ENCODE measurements at places on chromosomes 11 and 22. TPM values are rescaled to one million over a fixed set of nuclear protein-coding genes. Genes with fewer than 3 reads are reported as not detected.

Gene SLC22A12
- total RNA-seq = not detected

Gene ZNHIT2
- 7.6 TPM for total RNA-seq

Gene OR8A1
- not detected for total RNA-seq

DNA sequence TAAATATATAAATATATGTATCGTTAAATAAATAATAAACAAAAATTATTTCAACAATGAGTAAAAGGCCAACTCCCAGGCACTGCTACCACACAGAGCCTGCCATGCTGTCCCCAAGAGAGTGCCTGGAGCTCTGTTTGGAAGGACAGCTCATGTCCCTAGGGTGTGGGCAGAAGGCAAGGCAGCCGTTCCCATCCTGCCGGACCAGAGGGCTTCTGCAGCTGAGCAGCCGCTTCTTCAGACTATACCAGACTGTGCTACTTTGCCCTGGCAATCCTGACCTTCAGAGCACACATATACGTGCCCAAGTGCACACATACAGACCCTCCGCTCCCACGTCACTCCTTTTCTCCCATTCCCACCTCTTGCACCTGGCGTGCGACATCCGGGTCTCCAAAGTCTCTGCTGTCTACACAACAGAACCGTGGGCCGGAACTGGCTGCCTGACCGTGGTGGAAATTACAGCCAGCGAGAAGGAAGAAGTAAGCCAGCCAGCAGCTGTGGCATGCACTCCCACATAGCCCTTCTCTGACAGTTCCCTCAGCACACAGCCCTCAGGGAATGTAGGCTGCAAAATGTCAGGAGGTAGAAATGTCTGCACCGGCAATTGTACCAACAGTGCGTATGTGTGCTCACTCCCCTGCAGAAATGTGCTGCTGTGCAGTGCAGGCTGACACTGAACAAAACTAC is 24.0 kb downstream of the PAX6 start:
- DNase-seq = no peak

- no peak for DNase-seq
Measured at GRCh38 chr11:126892756-126893155, 107.8 kb downstream of the KIRREL3 start.

DNA sequence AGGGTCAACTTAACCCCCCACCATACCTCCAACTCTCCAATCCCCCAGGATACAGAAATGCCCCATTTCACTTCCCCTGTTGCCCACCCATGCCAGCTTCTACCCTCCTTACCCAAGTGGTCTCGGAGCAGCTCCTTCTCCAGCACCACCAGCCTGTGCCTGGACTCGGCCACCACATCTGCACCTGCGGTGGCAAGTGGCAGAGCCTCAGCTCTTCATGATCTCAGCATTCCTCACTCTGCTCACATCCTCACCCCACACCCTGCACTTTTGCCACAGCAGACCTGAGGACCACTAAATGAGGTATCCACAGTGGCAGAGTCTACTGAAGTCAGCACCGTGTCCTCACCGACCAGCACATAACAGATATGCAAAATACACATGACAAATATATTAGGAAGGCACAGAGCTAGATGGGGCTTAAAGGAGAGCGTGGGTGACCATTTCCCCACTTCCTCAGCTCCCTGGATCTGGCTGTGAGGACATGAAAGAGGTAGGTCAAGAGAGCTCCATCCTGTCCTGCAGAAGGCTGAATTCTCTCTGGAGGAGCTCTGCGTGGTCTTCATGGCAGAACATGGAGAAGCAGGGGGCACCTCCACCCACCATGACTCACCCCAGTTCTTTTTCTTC is 9.7 kb downstream of the NHERF4 start:
- DNase-seq = no peak

DNA sequence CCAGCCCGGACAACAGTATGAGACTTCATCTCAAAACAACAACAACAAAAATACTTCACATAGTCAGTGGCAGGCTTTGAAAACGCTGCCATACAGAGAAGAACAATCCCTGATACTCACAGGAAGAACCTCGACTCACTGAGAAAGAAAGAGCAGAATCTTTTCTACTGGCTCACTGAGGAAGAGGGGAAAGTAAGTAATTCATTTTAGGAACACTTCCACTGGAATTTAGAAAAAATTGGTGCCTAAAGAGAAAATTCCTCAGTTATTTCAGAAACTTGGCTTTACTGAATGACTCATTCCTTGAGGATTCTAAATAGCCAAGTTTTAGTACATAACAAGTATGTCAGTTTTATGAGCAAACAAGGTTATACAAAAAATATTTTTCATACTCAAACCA is 12.3 kb downstream of the NARS2 start:
- DNase-seq = peak; percentile 49

GRCh38 chr11:85821636-85822035 is 10.7 kb upstream of the SYTL2 start:
- peak; percentile 46 for DNase-seq

DNA sequence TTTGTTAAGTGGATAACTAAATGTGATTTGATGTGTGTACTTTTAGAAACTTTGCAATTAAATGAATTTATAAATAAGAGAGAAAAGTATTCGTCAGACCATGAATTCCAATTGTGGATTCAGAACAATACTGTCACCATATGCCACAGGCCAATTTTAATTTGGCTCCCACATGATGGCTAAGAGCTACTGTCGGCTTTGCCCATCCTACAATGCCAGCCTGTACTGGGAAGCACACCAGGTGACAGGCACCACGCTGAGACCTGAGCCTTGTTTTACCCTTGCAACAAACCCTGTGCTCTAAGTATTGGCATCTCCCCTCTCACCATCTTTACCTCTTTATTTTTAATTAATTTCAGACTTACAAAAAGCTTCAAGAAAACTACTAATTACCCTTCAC is 14.0 kb downstream of the RAB30 start:
- DNase-seq = no peak

DNA sequence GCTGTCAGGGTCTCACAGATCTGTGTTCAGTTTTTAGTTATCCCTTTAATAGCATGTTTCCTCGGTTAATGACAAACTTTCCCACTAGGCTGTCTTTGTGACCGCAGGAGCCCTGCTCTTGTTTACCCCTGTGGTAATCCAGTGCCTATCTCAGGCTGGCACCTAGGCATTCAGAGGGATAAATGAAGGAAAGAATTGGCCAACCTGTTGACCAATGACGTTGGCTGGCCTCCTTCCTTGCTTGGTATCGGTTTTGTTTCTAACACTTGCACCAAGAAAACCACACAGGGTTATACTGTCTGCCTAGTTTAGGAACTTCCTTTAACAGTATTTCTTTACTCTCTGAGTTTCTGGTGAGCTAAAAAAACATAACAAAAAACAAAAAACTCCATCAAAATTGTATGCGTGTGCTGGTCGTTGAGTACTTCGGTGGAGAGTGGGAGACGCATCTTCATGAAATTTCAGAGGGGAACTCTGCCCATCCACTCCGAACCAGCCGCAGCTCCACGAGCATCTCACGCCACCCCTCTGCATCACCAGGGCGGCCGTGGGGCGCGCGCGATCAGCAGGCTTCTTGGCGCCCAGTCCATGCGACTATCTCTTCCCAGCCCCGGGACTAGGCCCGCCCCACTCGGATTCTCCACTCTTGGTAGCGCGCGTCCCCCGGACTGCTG is 563 bp upstream of the ENDOD1 start:
- DNase-seq = peak; percentile 13

- DNase-seq = no peak
Measured at GRCh38 chr11:120063686-120064340, 74.1 kb downstream of the TRIM29 start.
